ENCODE measurements at places on chromosomes 16 and 17.

GRCh38 chr17:2933606-2934005 lies 129.8 kb downstream of the OR1D5 start:
- no peak for DNase-seq

DNA sequence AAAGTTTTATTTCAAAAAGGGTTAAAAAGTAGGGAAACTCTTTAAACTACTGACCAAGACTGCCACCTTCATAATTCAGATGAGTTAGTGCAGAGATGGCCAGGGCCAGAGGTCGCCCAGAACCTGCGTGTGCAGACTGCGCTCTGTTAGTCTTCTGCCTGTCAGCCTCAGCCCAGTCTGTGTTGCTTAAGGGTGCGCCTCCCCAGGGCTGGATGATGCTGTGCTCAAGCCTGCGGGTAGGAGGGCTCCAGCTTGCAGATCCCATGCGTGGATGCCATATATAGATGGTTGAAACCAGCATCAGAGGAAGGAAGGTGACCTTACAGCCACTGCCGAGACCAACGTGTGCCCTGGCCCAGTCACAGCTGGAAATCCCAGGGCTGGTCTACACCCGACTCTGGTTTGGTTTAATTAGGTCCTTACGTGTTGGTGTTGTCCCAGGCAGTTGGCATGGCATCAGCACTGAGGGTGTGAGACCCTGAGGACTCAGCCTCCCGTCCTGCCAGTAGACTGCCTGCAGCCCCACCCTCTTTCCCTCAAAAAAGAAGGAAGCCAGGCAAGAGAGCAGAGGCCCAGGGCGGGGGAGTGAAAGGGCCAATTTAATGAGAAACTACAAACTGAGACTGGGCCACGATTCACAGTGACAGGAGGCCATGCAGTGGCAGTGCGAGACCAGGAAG lies 27.7 kb downstream of the CDIP1 start:
- DNase-seq: no peak

DNA sequence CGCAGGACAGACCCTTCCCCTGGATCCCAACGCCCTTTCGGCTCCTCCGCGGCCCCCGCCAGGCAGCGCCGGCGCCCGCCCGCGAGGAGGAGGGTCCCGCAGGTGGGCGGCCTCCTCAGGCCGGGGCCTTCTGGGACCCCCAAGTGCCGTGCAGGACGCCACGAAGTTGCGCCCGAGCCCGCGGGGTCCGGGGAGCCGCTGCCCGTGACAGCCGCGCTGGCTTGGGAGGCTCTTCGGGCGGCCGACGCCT lies 504 bp downstream of the ERN1 start:
- no peak for DNase-seq

DNA sequence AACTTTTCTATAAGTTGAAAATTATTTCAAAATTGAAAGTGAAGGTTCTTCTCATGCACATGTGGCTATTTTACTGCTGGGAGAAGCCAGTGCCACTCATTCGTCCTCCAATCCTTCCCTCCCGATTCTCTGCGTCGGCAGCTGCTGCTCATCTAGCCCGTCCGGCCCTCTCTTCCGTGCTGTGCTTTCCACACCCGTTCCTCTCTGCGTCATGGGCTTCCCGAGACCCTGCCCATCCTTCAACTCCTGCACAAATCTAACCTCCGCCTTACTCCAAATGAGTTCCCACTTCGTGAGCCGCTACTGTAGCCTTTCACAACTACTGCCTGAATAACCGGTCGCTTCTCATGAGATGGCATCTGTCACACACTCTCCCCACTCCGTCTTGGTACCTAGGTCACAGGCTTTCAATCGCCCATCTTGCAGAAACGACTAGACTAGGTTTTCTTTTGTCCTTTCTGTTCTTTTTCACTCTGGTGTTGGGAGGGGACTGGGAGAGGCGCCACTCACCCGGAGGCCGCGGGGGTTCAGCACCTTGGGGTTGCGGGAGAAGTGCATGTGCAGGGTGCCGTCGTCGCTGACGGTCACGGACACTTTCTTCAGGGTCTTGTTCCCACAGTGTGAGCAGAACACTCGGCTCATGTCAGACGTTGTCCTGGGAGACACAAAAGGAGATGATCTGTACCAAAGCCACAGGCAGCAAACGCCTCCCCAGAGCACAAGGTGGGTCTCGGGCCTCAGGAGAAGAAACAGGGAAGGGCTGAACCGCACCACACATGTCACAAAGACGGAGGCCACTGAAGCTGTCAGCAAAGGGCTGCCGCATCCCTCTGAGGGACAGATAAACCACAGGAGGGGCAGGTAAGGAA lies 10.1 kb downstream of the NOB1 start:
- DNase-seq: no peak

- no peak for DNase-seq
Observed at GRCh38 chr17:10574324-10574723, 24.9 kb upstream of the MYH2 start.

DNA sequence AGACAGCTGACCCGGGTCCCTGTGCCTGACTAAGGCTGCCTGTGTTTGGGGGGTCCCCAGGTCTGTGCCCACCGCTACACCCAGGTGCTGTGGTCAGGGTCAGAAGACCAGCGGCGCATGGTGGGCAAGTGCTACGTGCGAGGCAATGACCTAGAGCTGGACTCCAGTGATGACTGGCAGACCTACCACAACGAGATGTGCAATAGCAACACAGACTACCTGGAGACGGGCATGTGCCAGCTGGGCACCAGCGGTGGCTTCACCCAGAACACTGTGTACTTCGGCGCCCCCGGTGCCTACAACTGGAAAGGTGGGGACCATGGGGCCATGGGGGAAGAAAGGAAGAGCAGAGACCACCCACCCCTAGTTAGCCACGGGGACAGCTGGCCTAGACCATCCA lies 12.1 kb downstream of the ITGA3 start:
- DNase-seq: no peak

GRCh38 chr17:27810211-27810901 lies 10.0 kb upstream of the NOS2 start:
- no peak for DNase-seq
